NCI-H2171 treated with DMSO at 0.1 percent for 48 hours (cell line): ENCODE measurements at places on chromosomes 16 and 17.

DNA sequence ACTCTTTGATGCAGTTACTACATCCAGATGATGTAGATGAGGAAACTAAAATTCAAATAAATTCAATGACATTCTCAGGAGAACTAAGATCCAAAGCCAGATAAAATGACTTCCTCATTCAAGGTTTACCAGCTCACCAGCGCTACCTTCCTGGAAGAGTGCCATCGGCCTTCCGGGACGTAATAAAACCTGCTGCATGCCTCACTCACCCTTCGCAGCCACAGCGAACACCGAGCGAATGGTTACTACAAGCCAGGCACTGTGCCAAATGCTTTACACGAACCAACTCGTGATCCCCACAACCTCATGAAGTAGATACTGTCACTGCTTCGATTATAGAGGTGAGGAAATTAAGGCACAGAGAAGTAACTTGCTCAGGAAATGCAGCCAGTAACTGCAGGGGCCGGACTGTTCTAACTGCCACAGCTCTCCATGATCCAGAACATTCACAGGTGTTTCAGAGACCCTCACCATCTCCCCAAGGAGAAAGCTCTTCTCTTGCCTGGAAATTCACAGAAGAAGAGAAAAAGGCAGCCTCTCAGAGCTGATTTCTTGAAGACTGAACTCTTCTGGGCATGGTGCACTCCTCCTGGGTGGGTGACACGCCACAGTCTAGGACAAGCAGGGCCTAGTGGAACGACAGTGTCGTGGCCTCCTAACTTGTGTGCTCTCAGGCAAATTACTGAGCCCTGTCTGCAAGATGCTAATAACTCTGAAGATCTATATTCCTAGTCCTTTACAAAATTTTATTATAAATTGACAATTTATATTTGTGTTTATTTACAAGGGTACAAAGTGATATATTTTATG is 46.8 kb downstream of the HIC1 start:
- DNase-seq, result peak; percentile 68

DNA sequence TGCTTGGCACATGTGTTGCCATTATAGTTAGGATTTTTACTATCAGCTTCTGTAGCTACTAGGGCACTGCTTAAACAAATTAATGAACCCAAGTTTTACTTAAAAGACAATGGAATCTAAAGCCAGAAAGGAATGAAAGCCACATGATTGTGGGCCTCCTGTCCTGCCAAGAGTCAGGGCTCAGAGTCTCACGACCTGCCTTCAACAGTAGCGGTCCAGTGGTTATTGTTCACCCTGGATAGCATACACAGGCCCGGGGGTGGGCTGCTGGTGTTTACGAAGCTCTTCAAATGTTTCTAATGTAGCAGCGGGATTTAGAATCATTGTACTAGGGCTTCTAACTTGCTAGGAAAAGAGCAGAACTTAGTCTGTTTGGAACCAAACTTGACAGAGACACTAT is 7.8 kb downstream of the GABARAPL2 start:
- DNase-seq, result no peak

GRCh38 chr16:4767872-4768548 is 1.0 kb upstream of the ZNF500 start:
- no peak for DNase-seq

DNA sequence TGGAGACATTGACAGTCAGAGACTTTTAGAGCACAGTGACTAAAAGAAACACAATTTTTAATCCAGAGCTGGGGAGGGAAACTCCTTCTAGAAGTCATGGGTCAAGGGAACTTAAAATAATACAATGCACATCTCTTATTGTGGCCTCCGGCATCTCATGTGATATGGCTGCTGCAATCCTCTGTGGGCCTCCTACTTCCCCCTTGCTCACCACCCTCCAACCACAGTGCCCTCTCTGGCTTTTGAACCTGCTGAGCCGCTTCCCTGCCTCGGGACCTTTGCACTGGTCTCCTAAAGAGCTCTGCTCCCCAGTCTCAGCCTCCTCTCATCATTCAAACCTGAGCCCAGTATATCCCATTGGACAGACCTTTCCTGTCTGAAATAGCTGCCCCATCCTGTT is 47.6 kb downstream of the HS3ST2 start:
- no peak for DNase-seq

DNA sequence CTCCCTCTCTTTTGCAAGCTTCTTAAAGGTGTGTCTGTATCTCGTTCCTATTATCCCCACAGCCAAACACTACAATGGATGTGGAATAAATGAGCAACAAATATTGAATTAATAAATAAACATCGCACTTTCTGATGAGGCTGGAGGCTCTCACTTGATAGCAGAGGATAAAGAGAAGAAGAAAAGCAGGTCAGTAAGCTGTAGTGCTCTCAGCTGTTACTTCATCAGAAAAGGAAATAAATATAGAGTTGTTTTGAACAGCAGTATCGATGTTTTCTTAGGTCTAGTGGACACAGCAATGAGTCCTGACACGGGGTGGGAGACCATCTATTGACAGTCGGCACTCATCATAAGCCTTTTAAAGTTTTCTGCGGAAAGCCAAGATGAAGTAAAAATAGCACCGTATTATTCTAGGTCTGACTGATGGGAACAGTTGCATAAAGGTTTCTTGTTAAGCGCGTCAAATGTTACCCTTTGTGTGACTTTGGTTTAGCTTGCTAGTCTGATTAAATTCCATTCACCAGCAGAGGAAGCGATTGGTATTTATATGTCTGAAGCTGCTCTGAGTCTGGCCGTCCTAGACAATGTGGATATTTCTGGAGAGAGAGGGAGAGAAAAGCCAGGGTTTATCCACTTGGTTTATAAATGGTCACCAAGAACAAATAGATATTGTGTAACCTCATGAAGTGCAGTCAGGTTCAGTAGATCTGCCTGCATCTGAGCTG is 646.1 kb downstream of the CDH11 start:
- DNase-seq, result no peak

DNA sequence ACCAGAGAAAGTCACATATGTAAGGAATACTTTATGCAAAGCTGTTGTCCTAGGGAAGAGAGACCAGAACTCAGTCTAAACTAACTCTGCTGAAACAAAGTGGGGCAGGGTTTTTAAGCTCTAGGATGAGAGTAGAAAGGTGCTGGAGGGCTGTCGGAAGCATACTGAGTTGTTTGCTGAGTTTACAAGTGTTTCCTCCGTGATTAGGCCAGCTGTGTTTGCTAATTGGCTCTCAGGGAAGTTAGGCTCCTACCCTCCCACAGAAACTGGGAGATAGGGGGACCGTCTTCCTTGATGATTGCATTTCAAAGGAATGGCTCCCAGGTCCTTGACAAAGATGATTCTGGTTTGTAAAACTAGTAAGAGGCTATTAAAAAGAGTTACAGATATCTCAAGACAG is 24.4 kb upstream of the CRYM start:
- DNase-seq, result no peak

DNA sequence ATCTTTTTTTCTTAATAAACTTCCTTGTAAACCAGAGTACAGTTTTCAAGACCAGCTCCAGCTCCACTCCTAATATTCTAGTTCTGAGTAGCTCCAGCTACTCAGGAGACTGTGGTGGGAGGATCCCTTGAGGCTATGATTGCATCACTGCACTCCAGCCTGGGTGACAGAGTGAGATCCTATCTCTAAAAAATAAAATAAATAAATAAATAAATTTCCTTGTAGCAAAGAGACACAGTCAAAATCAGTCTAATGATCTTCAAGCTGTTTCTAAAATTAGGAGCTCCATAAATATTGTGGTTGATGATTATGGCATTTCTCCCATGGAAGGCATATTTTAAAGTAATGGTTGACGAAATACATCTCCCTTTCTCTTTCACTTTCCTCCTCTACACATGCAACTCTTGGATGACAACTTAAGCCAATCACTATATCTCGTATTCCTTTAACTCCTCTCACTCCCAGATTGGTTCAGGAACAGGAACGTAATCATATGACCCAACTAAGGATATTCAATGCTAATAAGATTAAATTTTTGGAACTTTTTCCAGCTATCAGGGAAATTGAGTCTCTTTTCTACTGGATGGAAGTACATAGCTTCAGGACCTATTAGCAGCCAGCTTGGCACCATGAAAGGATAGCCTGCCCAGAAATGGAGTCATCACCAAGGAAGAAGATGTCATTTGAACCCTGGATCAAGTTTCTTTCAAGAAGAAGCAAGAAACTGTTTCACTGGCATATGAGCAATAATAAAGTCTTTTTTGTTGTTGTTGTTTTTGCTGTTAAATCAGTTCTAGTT is 42.1 kb upstream of the TAOK1 start:
- DNase-seq, result no peak

DNA sequence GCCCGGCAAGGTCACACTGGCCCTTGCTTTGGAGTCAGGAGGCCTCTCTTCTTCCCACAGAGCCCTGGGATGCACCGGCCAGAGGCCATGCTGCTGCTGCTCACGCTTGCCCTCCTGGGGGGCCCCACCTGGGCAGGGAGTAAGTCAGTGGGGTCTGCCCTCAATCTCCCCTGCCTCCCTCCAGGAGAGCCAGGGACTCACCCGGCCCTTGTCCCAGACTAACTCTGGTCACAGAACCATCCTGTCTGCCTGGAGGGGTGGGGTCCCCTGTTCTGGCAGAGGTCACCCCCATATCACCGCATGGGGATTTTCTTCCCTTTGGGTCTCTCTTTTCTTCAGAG is 222 bp downstream of the ZG16B start:
- no peak for DNase-seq

GRCh38 chr16:76193906-76194615 is 83.1 kb upstream of the CNTNAP4 start:
- no peak for DNase-seq

DNA sequence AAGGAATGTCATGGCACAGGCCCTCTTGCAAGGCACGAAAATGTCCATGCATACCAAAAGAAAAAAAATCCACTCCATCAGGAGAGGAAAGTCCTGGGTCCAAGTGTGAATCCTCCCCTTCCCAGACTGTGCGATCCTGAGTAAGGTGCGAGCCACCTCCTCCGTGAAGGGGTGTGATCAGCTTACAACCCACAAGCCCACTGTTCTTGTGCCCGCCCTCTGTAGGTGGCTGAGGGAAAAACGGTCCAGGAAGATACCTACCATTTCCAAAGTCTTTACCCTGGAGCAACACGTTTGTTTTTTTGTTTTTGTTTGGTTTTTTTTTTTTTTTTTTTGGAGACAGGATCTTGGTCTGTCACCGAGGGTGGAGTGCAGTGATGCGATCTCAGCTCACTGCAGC is 116.5 kb downstream of the ZNF423 start:
- peak; percentile 43 for DNase-seq

GRCh38 chr16:24996731-24997130 is 18.4 kb downstream of the ARHGAP17 start:
- no peak for DNase-seq

DNA sequence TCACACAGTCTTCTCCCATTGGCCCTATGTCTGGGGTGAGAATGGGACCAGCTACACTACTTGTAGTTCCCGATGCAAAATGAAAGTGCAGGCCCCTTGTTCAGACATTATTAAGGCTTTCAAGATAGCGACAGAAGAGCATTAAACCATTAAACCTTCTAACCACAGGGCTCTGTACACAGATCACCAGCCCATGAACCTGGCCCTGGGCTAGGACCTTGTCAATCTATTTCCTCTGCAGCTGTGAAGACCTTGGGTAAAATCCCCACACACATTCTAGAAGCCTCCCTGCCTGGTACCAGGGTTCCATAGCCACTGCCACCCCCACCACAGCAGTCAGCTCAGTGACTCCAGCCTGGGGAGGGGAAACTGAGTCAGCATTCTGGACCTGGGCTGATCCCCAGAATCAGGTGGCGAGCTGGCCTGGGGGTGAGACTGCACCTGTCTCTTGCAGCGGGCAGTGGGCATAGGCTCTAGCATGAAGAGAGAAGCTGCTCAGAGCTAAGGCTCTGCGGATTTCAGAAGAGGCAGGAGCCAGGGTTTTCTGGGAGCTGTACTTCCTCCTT is 119.7 kb upstream of the LHX1 start:
- no peak for DNase-seq

- DNase-seq, result no peak
Observed at GRCh38 chr16:83258366-83258928, 549.3 kb upstream of the HSBP1 start.

- DNase-seq, result peak; percentile 18
Observed at GRCh38 chr17:79814127-79814973, 17.5 kb upstream of the CBX8 start.

- DNase-seq, result no peak
Observed at GRCh38 chr16:70725024-70725911, 39.4 kb upstream of the MTSS2 start.

DNA sequence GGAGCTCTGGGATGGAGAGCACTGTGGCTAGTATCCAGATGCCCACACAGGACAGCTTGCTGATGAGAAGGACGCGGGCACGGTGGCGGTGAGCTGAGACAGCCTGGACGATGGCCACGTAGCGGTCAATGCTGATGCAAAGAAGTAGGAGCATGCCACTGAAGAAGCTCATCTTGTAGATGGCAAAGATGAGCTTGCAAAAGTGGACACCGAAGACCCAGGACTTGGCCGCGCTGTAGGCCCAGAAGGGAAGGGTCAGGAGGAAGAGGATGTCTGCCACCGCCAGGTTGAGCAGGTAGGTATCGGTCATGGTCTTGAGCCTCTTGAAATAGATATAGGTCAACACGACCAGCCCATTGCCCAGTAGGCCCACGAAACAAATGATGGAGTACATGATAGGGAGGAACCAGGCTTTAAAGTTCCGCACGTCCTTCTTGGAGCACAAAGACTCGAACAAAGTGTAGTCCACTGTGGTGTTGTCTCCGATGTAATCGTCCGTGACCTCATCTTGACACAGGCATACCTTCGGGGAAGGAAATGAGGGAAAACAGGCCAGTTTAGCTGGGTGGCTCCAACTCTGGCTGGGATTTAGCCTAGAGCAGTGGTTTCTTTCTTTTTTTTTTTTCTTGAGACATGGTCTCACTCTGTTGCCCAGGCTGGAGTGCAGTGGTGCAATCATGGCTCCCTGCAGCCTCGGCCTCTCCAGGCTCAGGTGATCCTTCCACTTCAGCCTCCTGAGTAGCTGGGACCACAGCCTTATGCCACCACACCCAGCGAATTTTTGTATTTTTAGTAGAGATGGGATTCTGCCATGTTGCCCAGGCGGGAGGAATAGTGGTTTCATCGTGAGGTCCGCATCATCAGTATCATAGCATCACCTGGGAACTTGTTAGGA is 9.7 kb downstream of the CCR7 start:
- DNase-seq, result no peak

- DNase-seq, result no peak
Observed at GRCh38 chr17:69949973-69950695, 124.9 kb upstream of the KCNJ16 start.

DNA sequence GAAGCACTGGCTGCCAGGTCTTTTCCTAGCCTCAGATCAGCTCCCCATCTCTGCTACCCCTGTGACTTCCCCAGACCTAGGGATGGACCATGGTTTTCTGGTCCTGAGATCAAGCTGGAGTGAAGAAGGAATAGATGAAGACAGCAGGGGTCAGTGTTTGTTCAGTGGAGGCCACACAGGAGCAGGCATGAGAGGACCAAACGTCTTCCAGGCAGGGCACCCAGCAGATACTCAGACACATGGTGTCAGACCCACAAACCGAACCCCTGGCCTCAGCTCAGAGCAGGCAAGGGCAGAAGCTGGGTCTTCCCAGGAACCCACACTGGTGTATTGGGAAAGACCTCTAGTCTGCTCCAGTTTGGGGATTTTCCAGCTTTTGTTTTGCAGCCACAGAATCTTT is 189.7 kb downstream of the IRX5 start:
- DNase-seq, result no peak

- DNase-seq, result no peak
Observed at GRCh38 chr16:30967795-30968194, 10.2 kb downstream of the SETD1A start.
